NCI-H2107 (cell line): ENCODE measurements at places on chromosomes 1 and 21.
A peak's percentile ranks its signal among the peaks of the same experiment; 100 is the strongest.

- no peak for DNase-seq
Measured at GRCh38 chr1:43137445-43138052, 34.5 kb downstream of the EBNA1BP2 start.

DNA sequence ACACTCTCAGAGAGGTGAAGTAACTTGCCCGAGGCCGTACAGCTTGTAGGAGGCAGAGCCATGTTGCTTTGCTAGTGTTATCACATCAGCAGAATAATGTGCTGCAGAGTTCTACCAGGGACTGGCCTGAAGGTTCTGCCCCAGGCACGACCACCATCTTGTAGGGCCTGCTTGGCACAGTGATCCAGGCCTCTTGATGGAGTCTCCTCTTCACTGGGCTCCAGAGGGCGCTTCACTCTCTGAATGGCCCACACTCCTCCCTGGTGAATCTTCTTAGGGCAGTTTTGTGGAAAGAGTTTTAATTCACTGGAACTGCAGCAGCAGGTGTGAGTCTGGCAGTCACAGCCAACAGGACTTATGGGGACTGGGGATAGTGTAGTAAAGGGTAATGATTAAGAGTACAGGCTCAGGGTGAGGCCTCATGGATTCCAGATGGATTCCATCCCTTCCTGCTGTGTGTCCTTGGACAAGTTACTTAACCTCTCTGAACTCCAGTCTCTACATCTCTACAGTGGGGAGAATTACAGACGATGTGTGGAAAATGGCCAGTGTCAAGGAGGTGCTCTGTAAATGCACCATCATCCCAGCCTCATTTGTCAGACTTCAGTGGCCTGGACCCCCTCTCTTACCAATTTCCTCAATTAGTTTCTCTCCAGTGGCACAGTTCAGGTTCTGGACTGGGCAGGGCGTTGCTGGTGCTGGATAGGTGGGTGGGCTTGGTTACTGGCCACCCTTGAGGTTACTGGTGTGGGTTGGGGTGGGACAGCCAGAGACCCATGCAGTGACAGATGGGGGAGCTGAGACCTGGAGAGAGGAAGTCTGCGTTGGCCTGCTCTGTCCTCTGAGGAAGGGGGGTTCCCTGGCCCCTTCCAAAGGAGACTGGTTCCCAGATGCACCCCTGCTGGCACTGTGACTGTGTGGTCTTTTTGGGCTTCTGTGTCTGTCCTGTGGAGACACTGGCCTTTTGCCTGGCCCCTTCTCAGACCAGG lies 45.9 kb upstream of the CSF3R start:
- no peak for DNase-seq

DNA sequence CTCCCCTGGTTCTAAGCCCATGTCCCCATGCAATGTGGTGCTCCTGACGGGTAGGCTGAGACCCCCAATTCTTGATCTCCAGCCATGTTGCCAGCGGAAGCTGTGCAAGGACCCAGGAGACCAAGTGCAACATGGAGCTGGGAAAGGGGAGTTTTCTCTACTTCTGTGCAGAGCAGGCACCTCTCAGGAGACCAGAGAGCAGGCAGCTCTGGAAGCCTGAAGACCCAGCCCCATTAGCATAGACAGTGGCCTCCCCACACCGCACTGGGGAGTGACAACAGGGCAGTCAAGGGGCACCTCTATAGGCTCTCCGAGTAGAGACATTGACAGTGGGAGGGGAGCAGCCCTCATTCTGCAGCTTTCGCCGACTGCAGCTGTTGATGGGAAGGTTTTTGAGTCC lies 410.2 kb downstream of the MATN1 start:
- DNase-seq = no peak

GRCh38 chr21:15772654-15773053 lies 42.9 kb downstream of the USP25 start:
- DNase-seq = no peak

- peak; percentile 48 for DNase-seq
Measured at GRCh38 chr1:29876902-29877301, 640.6 kb downstream of the PTPRU start.

- no peak for DNase-seq
Measured at GRCh38 chr1:108017698-108018097, 52.7 kb upstream of the VAV3 start.

DNA sequence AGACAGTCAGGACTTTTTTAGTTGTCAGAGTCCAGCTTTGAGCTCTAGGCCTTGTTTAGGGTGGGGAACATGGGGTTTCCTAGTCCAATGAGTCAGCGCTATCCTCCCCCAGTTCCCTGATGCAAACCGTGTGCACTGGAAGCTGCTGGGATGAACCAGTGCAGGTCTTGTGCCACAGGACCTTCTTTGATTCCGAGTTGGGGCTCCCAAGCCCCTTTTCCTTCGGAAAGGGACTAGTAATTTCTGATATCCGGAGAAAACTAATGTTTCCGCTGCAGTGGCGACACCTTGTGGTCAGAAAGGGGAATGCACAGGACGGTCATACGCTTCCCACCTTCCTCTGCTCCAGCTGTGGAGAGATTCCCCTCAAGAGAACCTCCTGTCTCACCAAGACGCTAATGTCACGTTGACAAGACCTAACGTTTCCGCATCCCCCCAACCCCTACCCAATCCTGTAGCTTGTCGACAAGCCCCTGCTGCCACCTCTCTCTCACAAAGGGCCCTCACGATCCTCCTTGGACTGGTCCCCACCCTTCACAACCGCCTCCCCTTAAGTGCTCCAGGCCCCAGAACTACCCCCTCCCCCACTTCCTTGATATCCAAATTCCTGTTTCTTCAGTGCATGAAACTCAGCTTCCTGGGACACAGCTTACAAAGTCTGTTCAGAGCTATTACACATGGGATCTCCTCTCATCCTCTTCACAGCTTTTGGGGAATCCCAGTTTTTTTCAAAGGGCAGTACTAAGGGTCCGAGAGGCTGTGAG lies 30.9 kb downstream of the GPA33 start:
- DNase-seq = peak; percentile 46

DNA sequence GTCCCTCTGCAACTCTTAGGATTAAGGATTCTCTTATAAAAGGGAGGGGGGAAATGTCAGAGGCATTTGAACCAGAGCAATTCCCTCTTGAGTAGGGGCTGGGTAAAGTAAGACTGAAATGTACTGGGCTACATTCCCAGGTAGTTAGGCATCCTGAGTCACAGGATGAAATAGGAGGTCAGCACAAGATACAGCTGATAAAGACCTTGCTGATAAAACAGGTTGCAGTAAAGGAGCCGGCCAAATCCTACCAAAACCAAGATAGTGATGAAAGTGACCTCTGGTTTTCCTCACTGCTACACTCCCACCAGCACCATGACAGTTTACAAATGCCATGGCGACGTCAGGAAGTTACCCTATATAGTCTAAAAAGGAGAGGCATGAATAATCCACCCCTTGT lies 14.3 kb upstream of the COX20 start:
- no peak for DNase-seq

DNA sequence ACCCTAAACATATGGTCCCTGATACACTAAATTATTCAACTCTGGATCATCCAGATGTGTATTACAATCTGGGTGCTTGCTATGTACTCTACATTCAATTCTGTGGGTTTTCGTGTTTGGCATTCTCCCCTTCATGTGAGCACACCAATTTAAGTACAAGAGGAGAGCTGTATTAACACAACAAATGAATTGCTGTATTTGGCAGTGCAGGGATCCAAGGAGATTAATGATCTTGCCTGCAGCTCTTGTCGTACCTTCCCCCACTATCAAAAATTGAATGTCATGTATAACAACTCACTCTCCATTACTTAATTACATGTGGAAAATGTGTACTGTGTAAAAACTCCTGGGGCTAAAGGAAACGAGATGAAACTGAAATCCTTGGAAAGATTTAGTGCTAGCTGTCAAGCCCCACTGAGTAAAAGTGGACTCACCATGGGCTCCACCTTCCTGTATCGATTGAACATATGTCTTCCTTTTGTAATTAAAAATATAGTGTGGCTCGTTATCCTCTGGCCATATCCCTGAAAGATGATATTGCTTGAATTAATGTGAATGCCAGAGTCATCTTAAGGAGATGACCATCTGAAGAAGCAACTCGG lies 172.2 kb upstream of the L1TD1 start:
- DNase-seq = no peak

DNA sequence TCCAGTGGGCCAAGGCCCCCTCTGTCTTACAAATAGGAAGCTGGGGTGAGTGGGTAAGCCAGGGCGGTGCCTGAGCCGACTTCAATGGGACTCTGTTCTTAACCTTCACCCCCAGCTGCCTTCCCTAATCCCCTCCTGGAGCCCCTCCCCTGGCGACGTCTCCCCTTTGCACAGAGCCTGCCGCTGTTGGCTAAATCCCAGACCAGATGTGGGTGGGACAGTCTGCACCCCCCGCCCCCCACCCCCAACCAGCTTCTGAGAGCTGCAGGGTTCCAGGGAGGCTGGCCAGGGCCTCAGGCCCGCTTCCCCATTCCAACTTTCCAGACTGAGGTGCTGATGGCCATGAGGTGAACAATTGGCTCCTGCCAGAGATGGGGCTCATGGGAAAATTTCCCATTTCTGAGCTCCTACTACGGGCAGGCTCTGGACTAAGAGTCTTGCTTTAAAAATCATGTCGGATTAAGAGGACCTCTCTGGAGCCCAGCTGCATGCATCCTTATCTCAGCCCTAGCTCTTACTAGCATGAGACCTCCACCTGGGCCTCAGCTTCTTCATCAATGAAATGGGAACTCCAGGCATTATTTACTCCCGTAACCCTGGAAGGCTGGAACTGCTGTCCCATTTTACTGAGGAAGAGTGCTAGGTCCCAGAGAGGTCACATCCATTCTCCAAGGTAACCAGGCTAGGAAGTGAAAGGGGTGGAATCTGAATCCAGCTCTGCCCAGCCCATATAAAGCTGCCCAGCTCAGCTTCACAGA lies 6.4 kb downstream of the COL8A2 start:
- no peak for DNase-seq

- no peak for DNase-seq
Measured at GRCh38 chr21:31497914-31498313, 153.9 kb upstream of the TIAM1 start.

DNA sequence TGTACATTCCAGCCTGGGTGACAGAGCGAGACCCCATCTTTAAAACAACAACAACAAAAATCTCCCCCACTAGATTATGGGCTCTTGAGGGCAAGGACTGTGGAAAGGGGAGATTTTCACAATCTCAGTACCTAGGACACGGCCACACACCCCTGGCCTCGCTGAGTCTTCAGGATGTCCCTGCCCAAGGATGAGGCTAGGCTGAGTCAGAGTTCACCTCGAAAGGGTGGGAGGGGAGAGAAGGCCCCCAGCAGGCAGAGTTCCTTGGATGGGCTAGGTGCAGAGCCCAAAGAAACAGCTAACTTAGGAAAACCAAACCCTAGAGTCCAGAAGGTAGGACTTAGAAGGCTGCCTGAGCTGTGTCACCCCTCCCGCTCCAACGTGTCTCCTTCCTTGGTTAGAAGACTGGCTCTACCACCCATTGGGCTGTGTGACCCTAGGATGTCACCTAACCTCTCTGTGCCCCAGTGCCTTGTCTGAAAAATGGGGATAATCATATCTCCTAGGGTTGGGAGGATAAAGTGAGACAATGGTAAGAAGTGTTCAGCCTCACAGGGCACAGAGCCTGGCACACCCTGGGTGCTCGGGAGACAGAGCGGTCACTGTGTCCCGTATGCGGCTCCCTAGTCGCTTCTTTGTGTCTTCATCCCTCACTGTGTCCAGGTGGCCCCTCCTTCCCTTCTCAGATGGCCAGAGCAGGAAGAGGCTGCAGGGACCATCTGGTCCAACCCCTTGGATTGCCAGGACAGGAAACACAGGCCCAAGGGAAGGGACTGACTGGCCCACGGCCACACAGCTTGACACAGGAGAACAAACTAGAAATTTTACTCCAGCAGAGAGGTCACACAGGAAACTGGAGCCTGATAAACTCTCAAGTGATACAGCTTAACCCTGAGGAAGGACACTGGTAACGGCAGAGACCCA lies 11.2 kb downstream of the TRIM62 start:
- DNase-seq = no peak

DNA sequence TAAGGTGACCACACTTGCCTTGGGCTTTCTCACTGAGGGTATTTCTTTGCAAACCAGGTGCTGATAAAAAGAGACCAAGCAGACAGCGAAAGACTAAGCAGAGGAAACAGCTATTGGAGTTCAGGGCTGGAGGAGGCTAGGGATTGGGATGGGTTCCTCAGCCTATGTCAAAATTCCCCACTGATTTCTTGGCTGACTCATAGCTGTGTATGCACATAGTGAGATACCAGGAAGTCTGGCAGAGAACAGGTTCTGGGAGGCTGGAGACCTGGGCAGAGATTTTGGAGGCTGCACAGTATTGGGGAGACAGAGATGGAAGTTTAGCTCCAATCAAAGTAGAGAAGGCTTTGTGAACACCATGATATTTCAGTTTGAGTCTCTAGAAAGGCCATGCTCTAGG lies 25.3 kb downstream of the YARS1 start:
- no peak for DNase-seq
